Progenitor cell of endocrine pancreas (in vitro differentiated cells): ENCODE measurements at places on chromosomes 12 and 14. TPM values are rescaled to one million over a fixed set of nuclear protein-coding genes. Genes with fewer than 3 reads are reported as not detected.
A peak's percentile ranks its signal among the peaks of the same experiment; 100 is the strongest.

DNA sequence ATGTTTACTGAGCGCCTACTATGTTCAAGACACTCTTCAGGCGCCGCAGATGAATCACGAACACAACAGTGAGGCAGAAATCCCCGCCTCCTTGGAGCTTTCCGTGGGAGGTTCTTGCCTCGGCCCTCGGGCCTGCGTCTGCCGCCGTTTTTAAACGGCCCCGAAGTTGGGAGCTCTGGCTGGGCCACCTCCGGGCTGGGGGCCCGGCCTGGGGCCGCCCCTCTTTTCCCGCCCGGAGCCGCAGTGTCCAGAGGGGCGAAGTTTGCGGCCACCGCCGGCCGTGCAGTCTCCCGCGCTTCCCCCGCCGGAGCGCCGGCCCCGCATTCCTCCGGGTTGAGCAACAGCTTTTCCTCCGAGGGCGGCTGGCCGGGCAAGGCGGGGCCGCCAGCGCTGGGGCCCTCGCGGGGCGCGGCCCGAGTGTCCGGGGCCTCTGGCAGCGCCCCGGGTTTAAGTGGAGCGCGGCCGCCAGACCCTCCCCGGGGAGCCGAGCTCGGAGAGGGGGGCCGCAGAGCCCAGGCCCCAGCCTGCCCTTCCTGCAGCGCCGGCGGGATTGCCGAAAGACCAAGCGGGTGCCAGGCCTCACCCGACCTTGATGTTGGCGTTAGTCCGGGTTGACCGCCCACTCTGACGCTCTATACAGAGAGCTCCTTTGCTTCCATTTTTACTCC, 18.7 kb upstream of the CTDSP2 start:
- H3K27ac ChIP-seq = peak overlapping the region; percentile 81
- peak; percentile 53 for DNase-seq
- H3K4me1 ChIP-seq = no peaks in the 10 kb centered on the region
- H3K27me3 ChIP-seq = peaks cover 58% of the 10 kb centered on the region
- H3K36me3 ChIP-seq = no peaks in the 10 kb centered on the region
- H3K4me3 ChIP-seq = peak overlapping the region; percentile 64

GRCh38 chr14:71271166-71271945, 364.1 kb downstream of the PCNX1 start:
- no peak overlapping the region for H3K27ac ChIP-seq
- no peak overlapping the region for H3K4me3 ChIP-seq
- H3K27me3 ChIP-seq = no peaks in the 10 kb centered on the region
- H3K4me1 ChIP-seq = peaks cover 3% of the 10 kb centered on the region
- H3K36me3 ChIP-seq = peaks cover 1% of the 10 kb centered on the region

DNA sequence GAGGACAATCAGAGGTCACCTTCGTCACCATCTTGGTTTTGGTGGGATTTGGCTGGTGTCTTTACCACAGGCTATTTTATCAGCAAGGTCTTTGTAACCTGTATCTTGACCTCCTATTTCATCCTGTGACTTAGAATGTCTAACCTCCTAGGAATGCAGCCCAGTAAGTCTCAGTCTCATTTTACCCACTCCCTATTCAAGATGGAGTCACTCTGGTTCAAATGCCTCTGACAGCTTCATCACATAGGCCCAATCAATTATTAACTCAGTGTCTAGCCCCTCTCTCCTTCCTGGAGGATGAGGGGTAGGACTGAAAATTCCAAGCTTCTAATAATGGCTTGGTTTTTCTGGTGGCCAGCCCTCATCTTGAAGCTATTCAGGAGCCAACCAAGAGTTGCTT, 111.4 kb upstream of the NAP1L1 start:
- DNase-seq = no peak
- H3K36me3 ChIP-seq = no peaks in the 10 kb centered on the region
- H3K4me1 ChIP-seq = peaks cover 2% of the 10 kb centered on the region

GRCh38 chr12:66085213-66085612, 45.3 kb downstream of the LLPH start:
- H3K36me3 ChIP-seq = no peaks in the 10 kb centered on the region
- peaks cover 13% of the 10 kb centered on the region for H3K4me1 ChIP-seq
- H3K4me3 ChIP-seq = no peak overlapping the region
- H3K27me3 ChIP-seq = peaks cover 3% of the 10 kb centered on the region
- H3K27ac ChIP-seq = no peak overlapping the region

DNA sequence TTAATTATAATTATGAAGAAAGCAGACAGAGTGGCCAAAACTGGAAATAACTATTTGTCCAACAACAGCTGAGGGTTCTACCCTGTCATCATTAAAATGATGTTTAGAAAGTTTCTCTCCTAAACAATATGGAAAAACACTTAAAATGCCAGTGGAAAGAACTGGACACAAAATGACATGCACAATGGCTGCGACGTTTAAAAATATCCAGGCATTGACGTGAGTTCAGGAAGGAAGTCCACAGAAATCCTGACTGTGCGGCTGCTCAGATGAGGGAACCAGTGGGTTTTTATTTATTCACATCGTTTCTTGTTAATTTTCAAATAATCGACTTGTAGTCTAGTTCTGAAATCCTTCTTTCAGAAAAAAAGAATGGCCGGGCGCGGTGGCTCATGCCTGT, 58.3 kb downstream of the CCNK start:
- no peak for DNase-seq
- no peak overlapping the region for H3K27ac ChIP-seq
- H3K4me3 ChIP-seq = no peak overlapping the region
- H3K36me3 ChIP-seq = no peaks in the 10 kb centered on the region

- no peak overlapping the region for H3K27ac ChIP-seq
- H3K4me1 ChIP-seq = peaks cover 15% of the 10 kb centered on the region
- no peak for DNase-seq
- no peaks in the 10 kb centered on the region for H3K27me3 ChIP-seq
- no peak overlapping the region for H3K4me3 ChIP-seq
Measured at GRCh38 chr14:59301354-59301753, 112.9 kb downstream of the DAAM1 start.

DNA sequence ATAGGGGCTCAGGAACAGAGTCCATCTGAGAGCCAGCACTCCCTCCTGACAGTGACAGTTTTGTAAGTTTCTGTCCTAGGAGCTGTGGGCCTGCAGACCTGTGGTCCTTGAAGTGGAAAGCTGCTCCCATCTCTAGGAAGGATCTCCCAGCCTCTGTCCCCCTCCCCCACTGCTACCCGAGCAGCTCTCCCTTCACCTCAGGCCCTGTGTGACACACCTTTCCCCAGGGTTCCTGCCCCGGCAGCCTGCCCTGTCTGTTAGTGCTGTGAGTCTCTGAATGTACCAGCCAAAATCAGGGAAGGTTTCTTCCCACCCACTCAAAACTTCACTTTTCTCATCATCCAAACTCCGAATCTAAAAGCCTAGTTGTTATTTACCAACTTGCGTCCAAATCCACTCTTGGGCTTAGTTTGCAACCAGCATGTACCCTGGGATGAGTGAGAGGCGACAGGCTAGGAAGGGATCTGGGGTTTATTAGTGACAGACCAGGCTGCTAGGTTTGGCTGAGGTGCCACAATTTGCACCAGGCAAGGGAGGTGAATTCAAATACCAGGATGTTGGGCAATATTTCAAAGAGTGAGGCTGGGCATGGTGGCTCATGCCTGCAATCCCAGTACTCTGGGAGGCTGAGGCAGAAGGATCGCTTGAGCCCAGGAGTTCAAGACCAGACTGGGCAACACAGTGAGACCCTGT, 39.9 kb downstream of the NINJ2 start:
- peaks cover 8% of the 10 kb centered on the region for H3K4me1 ChIP-seq
- no peaks in the 10 kb centered on the region for H3K36me3 ChIP-seq

The P2RX4 gene
- total RNA-seq = 23.9 and 28.3 TPM in 2 replicates
